ENCODE measurements at places on chromosomes 7 and 10.

- DNase-seq: no peak
These were observed 85.0 kb downstream of the LRRN3 start for GRCh38 chr7:111175908-111176441.

DNA sequence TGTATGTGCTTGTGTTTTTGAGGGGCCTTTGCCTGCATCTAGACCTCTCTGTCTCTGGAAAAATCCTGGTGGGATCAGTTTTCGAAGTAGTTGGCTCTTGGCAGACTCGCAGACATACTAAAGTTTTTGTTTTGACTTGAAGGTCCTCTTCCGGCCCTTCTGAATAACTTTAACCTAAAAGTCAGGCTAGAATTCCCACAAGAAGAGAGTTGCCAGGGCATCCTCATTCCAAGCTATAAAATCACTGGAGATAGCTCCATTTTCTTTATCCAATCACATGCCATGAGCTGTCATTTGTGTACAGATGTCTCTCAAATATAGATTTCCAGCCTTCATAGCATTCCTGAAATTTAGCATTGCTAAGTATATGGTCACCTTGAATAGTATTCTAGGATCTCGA, 967.8 kb downstream of the LRMDA start:
- no peak for DNase-seq

DNA sequence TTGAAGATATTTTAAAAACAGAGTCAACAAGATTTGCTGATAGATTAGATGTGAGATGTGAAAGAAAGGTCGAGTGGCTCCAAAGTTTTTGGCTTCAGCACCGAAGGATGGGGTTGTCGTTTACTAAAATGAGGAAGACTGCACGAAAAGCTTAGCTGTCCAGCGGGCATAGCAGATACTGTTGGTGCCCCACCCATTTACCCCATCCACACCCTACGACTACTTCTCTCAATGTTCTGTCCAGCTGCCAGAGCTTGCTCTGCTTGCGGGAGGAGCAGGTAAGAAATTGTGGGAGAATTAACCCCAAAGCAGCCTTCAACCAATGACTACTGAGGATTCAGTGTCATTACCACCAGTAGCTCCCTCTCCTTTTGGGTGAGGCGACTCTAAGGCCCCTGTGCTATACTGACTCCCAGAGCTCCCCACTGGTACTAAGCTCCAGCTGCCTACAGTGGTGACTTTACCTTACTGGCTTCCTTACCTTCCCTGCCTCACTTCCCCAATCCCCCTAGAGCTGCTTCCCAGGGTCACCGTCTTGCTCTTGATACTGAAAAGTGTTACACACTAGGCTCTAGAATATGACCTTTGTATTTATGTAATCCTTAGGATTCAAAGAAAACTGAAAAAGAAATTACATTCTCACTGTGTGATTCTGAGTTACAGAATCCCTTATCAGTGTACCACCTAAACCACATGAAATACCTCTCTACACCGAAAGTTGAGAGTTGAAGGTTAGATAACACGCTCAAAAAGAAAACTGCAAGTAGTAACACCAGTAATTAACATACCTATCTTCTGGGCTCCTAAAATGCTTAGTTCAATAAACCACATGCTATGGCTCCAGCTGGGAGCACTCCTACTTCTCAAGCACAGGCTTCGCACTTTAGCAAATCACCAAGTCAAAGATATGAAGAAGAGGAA, 22.3 kb downstream of the CACUL1 start:
- no peak for DNase-seq

- DNase-seq: no peak
These were observed 26.5 kb downstream of the VIPR2 start for GRCh38 chr7:159118197-159118595.

- no peak for DNase-seq
These were observed 1.1 kb downstream of the DDIT4 start for GRCh38 chr10:72274730-72275350.

DNA sequence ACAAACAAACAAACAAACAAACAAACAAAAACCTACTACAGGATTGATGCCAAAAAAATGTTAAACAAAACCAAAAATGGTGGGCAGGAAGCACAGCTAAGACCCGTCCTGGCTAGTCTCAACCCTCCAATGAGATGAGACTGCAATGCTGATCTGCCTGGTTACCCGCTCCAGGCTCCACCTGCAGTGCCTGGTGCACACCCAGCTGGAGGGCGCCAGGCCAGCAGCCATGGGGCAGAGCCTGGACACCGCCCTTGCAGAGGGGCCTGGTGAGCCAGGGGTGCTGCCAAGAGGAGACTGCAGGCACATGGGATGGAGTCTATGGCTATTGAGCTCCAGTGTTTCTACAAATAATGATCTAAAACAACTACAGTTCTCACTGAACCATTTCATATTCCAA, 107.0 kb downstream of the LARP4B start:
- DNase-seq: no peak

DNA sequence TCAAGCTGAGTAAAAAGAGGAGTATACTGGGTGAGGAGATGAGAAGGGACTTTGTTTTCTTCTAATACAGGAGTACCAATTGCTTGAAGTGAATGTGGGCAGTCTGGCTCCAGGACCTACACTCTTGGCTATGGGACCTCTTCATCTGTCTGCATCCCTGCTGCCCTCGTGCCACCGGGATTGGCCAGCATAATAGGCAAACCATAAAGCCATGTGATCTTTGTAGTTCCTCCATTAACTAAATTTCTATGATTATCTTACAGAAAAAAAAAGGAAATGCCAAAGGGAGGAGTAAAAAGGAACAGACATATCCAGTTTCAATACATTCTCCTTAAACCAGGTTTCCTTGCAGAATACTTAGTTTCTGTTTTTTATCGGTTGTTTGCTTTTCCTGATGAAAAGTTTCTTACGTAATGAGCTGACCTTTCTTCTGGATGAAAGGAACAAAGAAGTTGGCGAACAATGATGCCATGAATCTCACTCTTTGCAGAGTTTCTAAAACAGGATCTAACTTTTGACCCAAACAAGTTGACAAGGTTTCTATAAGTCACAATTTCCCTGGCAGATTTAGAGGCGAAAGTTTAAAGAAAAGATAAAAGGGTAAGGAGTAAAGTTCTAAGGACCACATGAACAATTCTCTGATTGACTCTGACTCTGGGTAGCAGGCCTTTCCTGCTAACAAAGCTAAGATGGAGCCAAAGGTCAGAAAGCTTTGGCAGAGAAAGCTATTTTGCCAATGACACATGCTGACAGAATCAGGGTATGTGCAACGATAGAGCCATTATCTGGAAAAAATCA, 54.1 kb downstream of the LAMB1 start:
- no peak for DNase-seq

GRCh38 chr7:78862411-78862900, 591.0 kb downstream of the MAGI2 start:
- no peak for DNase-seq

- no peak for DNase-seq
These were observed 53.7 kb upstream of the DPYSL4 start for GRCh38 chr10:132133005-132133404.

DNA sequence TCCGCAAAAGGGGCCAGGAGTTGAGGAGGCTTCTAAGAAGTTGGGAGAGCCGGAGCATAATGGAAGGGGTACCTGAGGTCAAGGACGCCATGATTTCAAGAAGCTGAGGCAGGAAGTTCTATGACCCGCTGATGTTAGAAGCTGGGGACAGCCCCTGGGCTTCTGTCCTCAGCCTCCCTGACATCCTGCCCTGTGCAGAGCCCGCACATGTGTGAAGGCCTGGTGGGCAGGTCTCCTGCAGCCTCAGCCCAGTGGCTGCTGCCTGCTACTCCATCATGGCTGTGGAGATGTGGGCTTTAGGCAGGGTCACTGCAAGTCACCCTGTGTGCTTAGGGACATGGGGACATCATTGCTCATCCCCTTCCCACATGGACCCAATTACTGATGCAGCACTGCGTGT, 53.8 kb upstream of the PCBD1 start:
- no peak for DNase-seq

- no peak for DNase-seq
These were observed 163.1 kb downstream of the PRKCQ start for GRCh38 chr10:6416892-6417512.

DNA sequence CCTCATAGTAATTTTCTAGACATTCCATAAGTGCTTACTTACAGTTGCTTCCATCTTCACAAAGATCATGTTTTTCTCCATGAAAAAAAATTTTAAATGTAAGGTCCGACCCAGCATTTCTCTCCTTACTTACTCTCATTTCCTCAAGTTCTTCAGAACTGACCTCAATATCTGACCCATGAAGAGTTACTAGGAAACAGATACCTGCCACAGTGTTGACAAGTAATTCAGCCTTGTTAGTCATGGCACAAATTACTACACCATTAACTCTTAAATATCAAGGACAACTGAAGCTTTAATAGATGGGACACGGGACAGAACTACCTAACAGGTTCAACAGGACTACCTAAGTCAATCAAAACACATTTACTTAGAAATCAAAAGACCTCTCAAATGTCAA, 316.2 kb downstream of the POM121L12 start:
- no peak for DNase-seq

- DNase-seq: no peak
These were observed 10.4 kb downstream of the FKBP6 start for GRCh38 chr7:73338321-73338720.

GRCh38 chr10:65335311-65335710, 1590.5 kb upstream of the LRRTM3 start:
- no peak for DNase-seq

GRCh38 chr10:83372646-83373045, 766.7 kb upstream of the GHITM start:
- no peak for DNase-seq

- no peak for DNase-seq
These were observed 115.1 kb downstream of the ICA1 start for GRCh38 chr7:8146788-8147413.

DNA sequence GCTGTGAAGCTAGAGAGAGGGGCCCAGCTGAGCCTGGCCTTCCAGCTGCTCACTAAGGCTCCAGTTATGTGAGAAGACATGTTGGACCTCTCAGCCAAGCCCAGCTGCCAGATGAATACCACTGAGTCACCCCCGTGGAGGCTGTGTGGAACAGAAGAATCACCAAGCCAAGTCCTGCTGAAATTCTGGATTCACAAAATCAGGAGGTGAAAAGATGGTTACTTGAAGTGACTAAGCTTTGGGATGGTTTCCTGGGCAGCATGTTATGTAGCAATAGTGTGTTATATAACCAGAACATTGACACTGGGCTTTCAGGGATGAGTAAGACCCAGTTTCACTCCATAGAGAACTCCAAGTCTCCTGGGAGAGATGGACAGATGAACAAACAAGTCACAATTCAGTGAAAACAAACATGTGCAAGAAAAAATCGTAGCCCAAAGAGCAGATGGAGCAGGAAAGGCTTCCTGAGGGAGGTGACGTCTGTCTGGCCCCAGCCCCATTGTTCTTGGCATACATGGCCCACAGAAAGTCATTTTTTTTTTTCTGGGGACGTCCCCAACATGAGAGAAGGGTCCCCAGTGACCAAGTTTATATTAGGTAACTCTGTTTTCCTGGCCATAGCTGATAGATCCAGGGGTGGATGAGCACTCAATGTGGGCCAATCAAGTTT, 64.1 kb upstream of the PDZD8 start:
- DNase-seq: peak; percentile 7

DNA sequence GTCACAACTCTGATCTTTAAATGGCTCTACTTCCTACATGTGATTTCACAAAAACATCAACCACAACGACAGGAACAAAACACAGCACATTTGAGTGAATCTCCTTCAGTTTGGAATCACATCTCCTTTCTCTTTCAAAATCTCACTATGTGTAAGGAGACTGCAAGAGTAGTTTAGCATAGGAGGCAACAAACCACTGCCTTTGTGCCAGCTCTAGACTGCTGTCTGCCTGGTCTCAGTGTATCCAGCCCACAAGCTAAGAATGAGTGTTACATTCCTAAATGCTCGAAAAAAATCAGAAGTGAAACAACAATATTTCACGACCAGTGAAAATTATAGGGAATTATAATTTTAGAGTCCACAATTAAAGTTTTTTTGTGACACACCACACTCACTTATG, 217.0 kb upstream of the STEAP4 start:
- no peak for DNase-seq

DNA sequence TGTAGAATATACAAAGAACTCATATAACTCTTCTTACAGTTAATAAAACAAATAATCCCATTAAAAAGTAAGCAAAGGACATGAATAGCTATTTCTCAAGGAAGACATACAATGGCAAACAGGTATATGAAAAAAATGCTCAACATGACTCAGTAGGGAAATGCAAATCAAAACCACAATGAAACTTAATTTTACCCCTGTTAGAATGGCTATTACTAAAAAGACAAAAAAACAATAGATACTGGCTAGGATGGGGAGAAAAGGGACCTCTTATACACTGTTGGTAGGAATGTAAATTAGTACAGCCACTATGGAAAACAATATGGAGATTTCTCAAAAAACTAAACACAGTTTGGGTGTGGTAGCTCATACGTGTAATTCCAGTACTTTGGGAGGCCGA, 37.8 kb downstream of the HERPUD2 start:
- no peak for DNase-seq

DNA sequence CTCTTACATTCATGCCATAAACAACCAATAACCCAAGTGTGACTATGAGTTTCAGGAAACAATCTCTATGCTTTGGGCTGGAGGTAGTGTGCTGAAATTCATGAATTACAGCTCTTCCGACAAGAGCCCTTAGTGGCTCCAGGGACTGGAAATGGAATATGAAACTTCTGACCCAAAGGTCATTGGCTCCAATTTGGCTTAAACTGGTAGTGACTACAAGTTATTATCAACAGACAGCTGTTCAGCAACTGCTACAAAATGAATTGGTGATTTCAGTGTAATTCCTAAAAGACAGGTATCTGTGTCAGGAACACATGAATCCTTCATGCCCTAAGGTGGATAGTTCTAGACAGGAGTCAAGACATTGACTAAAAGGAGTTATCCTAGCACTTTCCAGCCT, 745.4 kb downstream of the PHTF2 start:
- DNase-seq: no peak

GRCh38 chr7:12350971-12351370, 52.7 kb downstream of the VWDE start:
- DNase-seq: no peak

DNA sequence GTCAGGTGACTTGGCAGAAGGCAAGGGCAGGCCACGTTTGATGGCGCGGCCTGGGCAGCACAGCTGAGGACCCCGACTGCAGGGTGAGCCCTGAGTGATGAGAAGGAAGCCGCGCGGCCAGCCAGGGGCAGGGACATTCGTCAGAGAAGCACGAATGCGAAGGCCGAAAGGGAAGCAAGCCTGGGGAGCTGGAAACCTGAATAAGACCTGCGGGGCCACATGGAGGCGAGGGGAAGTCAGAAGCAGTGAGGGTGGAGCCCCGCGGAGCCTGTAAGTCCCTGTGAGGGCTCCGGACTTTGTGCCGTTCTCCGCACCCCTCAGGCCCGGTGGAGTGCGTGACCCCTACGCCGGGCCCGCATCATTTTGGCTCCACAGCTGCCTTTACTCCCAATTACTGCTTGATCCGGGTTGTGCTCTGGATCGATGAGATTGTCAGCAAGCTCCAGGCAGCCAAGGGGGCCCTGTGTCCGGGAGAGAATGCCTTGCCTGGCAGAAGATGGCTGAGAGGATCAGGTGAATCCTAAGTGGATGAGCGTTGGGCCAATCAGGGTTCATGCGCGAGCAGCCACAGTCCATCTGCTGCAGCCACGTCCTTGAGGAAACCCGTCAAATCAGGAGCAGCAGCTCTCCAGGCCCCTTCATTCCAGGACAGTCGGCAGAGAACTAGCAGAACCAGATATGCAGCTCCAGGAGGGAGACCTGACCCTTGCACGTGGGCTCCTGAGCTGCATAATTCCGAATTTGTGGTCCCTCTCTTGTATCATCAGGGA, 293.3 kb upstream of the SHH start:
- DNase-seq: no peak

GRCh38 chr10:30639946-30640786, 10.6 kb upstream of the LYZL2 start:
- DNase-seq: no peak

Measured in GOT3 (cell line).